ENCODE measurements at places on chromosomes 13 and 19. TPM values are rescaled to one million over a fixed set of nuclear protein-coding genes. Genes with fewer than 3 reads are reported as not detected.

DNA sequence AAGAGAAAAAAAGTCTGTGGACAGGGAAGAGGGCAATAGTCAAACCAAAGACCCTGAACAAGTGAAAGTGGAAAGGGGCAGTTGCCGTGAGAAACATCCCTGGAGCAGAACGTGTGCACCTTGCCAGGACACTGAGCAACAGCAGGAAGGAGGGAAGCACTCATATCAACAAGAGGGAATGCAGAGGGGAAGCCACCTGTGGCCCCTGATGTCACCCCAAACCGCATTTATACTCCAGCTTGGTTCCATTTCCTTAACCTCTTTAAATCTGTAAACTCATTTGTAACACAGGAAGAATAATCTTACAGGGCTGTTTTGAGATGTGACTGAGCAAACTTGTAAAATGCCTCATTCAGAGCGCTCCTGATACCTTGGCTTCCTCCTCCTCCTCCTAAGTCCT, 698.8 kb downstream of the DIAPH3 start:
- DNase-seq = no peak
- H3K27ac ChIP-seq = no peak overlapping the region
- H3K4me1 ChIP-seq = no peaks in the 10 kb centered on the region
- H3K27me3 ChIP-seq = no peaks in the 10 kb centered on the region
- no peaks in the 10 kb centered on the region for H3K36me3 ChIP-seq
- no peak overlapping the region for H3K4me3 ChIP-seq

DNA sequence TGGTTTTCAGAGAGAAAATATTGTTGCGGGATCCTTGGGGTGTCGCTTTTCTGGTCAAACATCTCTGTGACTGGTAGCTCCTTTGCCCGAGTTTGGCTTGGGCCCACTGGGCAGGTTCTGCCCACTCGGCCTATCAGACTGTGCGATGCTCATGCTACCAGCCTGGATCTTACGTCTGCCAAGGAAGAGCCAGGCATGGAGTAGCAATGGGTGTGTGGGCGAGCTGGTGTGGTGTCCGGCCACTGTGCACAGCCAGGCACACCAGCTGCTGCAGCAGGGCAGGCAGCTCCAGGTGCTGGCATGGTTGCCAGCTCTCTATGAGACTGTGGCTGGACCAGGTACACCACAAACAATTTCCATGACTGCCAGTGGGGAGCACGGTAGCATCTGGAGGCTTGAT, 1351.8 kb upstream of the PCDH20 start:
- H3K4me3 ChIP-seq = no peak overlapping the region
- no peak overlapping the region for H3K27ac ChIP-seq
- no peak for DNase-seq
- no peaks in the 10 kb centered on the region for H3K4me1 ChIP-seq
- H3K27me3 ChIP-seq = no peaks in the 10 kb centered on the region
- H3K36me3 ChIP-seq = no peaks in the 10 kb centered on the region

- no peak overlapping the region for H3K4me3 ChIP-seq
- no peaks in the 10 kb centered on the region for H3K36me3 ChIP-seq
- H3K4me1 ChIP-seq = no peaks in the 10 kb centered on the region
Measured at GRCh38 chr19:32219392-32219791, 126.0 kb upstream of the ZNF507 start.

DNA sequence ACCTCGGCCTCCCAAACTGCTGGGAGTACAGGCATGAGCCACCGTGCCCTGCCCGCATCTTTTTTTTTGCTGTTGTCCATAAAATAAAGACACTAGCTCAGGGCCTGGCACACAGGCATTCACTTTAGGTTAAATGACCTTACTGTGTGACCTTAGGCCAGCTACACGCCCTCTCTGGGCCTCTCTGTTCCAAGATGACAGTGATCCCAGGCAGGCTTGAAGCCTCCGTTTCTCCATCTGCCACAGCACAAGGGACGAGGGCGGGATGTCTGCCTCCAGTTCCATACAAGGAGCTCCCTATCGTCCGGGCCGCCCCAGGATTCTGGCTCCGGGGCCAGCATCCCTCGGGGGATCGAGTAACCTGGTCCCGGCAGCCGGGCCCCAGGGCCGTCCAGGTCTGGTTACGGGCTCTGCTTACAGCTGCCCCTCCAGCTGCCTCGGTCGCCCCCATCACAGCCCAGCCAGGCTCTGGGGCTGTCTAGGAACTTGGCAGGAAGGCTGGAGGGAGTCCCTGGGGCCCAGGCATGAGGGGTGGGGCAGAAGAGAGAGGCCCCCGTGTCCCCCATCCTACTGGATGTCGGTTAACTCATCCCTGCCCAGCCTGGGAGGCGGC, 11.9 kb upstream of the SEMA6B start:
- H3K27ac ChIP-seq = no peak overlapping the region
- no peaks in the 10 kb centered on the region for H3K27me3 ChIP-seq
- H3K36me3 ChIP-seq = no peaks in the 10 kb centered on the region
- H3K4me1 ChIP-seq = no peaks in the 10 kb centered on the region

DNA sequence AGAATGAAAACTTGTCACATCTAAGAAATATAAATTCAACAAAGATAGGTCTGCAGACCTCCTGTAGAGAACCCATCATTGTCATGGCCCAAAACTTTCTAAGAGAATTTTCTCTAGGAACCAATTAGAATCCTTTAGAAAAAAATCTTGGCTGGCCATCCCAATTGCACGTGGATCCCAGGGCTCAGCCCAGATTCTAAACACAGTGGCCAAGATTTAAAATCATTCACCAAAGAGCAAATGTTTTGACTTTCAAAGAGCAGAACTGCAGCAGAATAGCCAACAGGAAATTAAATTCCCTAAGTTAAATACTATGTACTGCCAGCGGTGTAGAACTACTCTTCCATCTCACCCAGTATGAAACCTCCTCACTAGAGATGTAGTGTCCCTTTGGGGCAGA, 21.3 kb downstream of the IPO5 start:
- no peak overlapping the region for H3K27ac ChIP-seq
- DNase-seq = no peak
- no peak overlapping the region for H3K4me3 ChIP-seq
- H3K36me3 ChIP-seq = no peaks in the 10 kb centered on the region
- H3K4me1 ChIP-seq = no peaks in the 10 kb centered on the region

DNA sequence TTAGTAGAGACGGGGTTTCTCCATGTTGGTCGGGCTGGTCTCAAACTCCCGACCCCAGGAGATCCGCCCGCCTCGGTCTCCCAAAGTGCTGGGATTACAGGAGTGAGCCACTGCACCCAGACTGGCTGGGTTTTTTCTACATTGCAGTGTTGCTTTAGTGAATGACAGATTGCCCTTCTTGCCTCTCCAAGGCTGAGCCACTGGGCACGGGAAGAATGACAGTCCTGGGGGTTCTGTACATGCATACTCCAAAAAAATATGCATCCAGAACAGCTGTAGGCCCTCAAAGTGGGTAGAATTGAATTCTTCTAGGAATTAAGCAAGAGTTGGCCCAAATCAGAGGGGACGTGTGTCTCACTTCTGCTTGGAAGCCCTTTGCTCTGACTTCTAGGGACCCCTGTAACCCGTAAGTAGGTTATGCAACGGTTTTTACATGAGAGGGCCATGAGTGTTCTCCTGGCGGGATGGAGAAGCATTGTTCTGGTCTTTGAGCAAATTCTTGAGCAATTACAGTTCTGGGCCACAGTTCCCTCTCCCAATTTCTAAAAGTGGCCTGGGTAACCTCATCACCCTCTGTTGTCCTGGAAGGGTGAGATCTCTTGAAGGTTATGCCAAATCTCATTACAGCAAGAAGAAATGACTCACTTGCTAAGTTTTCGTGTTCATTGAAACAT, 3.6 kb downstream of the ACTN4 start:
- peak; percentile 54 for DNase-seq
- peak overlapping the region; percentile 97 for H3K4me3 ChIP-seq
- H3K27ac ChIP-seq = peak overlapping the region; percentile 98
- peaks cover 24% of the 10 kb centered on the region for H3K4me1 ChIP-seq

DNA sequence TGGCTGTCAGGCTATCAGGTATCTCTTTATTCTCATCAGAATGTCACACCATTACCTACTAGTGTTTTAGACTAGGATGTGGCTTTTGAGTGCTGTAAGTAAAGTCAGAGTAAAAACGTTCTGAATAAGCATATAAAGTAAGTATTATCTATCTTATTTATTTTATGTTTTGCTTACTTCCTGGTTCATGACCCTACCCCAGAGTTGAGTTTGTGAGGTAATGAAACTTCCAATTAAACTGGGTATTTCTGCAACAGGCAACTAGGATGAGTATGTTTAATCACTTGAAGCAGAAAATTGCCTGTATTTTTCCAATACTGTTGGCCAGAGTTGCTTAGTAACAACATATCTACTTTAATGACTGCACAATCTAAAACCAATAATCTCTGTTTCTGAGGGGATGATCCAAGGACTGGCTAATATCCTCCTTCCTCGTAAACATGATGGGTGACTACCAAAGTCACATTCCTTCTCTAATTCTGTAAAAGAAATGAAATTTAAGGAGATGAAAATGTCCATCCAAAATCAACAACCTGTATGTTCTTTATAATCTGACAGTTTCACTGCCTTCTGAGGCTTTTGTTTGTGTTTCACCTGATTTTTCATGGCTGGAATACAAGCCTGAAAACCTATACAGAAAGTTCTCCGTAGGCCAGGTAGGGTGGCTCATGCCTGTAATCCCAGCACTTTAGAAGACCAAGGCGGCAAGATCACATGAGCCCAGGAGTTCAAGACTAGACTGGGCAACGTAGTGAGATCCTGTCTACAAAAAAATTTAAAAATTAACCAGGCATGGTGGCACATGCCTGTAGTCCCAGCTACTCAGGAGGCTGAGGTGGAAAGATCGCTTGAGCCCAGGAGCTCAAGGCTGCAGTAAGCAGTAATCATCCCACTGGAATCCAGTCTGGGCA, 83.1 kb downstream of the ABCC4 start:
- no peak overlapping the region for H3K4me3 ChIP-seq
- H3K36me3 ChIP-seq = no peaks in the 10 kb centered on the region
- no peaks in the 10 kb centered on the region for H3K27me3 ChIP-seq
- H3K27ac ChIP-seq = no peak overlapping the region
- DNase-seq = no peak

- no peak overlapping the region for H3K27ac ChIP-seq
- H3K27me3 ChIP-seq = no peaks in the 10 kb centered on the region
- no peak overlapping the region for H3K4me3 ChIP-seq
- H3K36me3 ChIP-seq = no peaks in the 10 kb centered on the region
- no peak for DNase-seq
- H3K4me1 ChIP-seq = no peaks in the 10 kb centered on the region
Measured at GRCh38 chr13:27117952-27118351, 53.7 kb downstream of the USP12 start.

DNA sequence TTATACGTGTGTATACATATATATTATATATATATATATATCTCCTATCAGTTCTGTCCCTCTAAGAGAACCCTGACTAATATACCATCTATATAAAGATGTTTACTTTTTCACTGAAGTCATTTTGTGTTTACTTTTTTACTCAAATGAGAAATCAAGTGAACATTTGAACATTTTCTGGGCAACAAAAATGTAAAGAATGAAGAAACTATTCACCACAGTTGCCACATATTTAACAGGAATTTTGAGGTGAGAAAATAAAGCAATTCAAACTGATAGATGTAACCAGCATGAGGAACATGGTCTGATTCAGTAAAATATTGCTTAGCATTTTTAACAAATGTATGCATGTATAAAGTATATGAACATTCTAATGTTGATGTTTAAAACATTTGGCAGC, 299.2 kb upstream of the KLHL1 start:
- DNase-seq = no peak
- H3K27ac ChIP-seq = no peak overlapping the region
- no peaks in the 10 kb centered on the region for H3K36me3 ChIP-seq
- H3K4me3 ChIP-seq = no peak overlapping the region

DNA sequence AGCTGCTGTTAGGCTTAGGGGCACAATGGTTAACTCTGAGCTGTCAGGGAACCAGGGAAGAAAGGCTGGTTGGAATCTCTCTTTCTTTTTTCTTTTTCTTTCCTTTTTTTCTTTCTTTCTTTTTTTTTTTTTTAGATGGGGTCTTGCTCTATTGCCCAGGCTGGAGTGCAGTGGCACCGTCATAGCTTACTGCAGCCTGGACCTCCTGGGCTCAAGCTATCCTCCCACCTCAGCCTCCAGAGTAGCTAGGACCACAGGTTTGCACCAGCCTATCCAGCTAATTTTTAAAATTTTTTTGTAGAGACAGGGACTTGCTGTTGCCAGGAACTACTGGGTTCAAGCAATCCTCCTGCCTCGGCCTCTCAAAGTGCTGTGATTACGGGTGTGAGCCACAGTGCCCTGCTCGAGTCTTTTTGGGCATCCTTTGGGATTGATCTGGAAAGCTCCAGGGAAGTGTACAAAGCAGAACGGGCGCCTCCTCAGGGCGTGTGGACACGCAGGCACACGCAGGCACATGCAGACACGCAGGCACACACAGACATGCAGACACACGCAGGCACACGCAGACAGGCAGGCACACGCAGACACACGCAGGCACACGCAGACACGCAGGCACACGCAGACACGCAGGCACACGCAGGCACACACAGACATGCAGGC, 99.2 kb downstream of the GADD45B start:
- peak; percentile 9 for DNase-seq
- H3K27ac ChIP-seq = no peak overlapping the region
- no peaks in the 10 kb centered on the region for H3K36me3 ChIP-seq
- no peak overlapping the region for H3K4me3 ChIP-seq
- peaks cover 18% of the 10 kb centered on the region for H3K4me1 ChIP-seq

GRCh38 chr13:34474187-34474868, 467.7 kb upstream of the NBEA start:
- no peak for DNase-seq
- no peak overlapping the region for H3K4me3 ChIP-seq
- no peaks in the 10 kb centered on the region for H3K4me1 ChIP-seq

Gene PDX1
- total RNA-seq = not detected

Gene ZNF548
- 12.6 TPM for total RNA-seq

Gene SLC46A3
- total RNA-seq = 5.3 TPM

Gene CRB3
- not detected for total RNA-seq

Gene PDCD2L
- 18.2 TPM for total RNA-seq

Gene NAPSA
- total RNA-seq = 1.5 TPM
